ENCODE measurements at places on chromosomes 1 and 21. TPM values are rescaled to one million over a fixed set of nuclear protein-coding genes. Genes with fewer than 3 reads are reported as not detected.

The CYP4B1 gene
- 7.4 TPM for total RNA-seq

The SLFNL1 gene
- total RNA-seq, result 0.30 TPM

The NECTIN4 gene
- total RNA-seq, result 49.6 TPM

The CCDC27 gene
- total RNA-seq, result not detected

The CDC42BPA gene
- total RNA-seq, result 55.2 TPM

The BCL2L15 gene
- 0.99 TPM for total RNA-seq

The LCE1A gene
- total RNA-seq, result 1.7 TPM

The RHD gene
- total RNA-seq, result 2.3 TPM

The TDRD5 gene
- total RNA-seq, result 0.59 TPM

The PLA2G2F gene
- total RNA-seq, result 3.0 TPM

The RNF187 gene
- 31.8 TPM for total RNA-seq

The FH gene
- 50.9 TPM for total RNA-seq

The OR2L8 gene
- total RNA-seq, result not detected

The TAS1R1 gene
- total RNA-seq, result 0.59 TPM

The SLC16A4 gene
- total RNA-seq, result 3.1 TPM

The RHOU gene
- total RNA-seq, result 14.4 TPM

The RBP7 gene
- 11.6 TPM for total RNA-seq

The AADACL4 gene
- total RNA-seq, result 0.79 TPM

The RNU1-2 gene
- 34,682 TPM for total RNA-seq

The HCRTR1 gene
- total RNA-seq, result not detected

The TBCE gene
- total RNA-seq, result 25.8 TPM

The IL22RA1 gene
- total RNA-seq, result 5.0 TPM

The ICOSLG gene
- total RNA-seq, result 3.5 TPM
